ENCODE measurements at places on chromosomes 2 and 18.
A peak's percentile ranks its signal among the peaks of the same experiment; 100 is the strongest.

GRCh38 chr2:96553176-96553956 is 16.8 kb downstream of the ARID5A start:
- no peak for DNase-seq

DNA sequence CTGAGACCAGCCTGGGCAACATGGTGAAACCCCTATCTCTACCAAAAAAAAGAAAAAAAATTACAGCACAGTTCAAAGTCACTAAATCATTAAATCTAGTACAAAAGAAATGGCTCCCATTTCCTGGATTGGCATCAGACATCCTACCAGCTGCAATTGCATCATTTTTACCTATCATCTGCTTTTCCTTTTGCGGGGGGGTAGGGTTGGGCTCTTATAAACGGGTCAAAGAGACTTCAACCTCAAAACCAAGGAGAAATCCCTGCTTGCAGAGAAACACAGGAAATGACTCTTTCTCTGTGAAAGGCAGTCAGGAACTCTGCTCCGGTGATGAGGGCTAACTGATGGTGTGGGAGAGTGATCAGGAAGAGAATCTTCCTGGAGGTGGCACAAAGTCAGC is 45.3 kb upstream of the RFX8 start:
- peak; percentile 35 for DNase-seq

DNA sequence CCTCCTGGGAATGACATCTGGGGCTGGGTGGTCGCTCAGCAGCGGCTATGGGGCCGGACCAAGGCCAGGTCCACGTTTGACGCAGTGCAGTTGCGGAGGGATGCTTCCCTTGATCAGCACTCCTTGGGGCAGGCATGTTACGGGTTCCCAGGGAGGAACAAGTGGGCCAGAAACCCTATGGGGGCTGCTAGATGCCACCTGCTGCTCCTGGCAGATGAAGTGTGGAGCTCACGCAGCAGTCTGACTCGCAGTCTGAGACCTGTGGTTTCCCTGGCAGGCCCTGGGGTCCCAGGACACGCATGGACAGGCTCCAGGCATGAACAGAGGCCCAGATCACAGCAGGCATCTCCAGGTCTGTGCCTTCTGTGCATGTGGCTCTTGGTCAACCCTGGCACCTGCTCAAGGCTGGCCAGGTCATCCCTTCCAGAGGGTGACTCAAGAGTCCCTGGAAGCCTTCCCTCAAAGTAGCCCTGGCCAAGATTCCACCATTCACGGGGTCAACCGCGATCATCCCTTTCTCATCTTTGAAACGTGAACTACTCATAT is 20.0 kb downstream of the KCNF1 start:
- DNase-seq = no peak

DNA sequence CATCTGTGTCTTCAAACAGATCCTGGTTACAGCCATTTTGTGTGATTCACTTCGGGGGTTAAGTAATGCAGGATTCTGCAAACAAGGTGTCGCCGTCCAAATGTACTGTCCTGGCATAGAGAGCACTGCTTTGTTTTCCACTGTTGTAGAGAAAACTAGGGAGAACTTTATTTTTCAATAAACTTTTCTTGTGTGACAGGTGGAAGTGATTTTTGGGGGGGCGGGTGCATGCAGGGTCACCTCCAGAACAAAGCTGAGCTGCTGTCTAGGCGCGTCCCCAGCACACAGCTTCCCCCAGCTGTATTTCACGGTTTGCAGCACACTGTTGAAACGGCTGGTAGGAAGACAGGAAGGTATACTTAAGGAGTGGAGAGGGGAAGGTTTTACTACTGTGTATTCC is 200.6 kb downstream of the MGAT5 start:
- no peak for DNase-seq

GRCh38 chr2:11343368-11343649 is 1.1 kb downstream of the ROCK2 start:
- no peak for DNase-seq

DNA sequence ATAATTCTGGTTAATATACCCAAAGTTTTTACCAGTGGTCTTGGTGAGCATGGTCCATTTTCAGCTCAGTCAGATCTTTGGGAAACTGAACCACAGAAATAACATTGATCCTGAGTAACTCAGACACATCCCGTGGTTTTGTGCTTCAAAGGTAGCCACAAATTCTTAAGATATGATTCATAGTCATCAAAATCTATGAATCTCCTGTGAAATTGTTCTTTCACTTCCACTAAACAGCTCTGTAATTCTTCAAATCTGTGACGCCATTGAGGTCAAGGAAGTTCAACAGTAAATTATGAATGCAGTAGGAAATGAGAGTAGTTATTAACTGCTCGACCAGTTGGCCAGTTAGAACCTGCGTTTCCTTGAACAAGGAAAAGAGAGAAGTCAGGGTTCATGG is 147.3 kb downstream of the IRS1 start:
- DNase-seq = peak; percentile 97
